Smooth muscle cell of bladder (primary cell): ENCODE measurements at places on chromosomes 3 and 15. TPM values are rescaled to one million over a fixed set of nuclear protein-coding genes. Genes with fewer than 3 reads are reported as not detected.

The SHC4 gene
- 1.8 and 3.8 TPM in 2 replicates for total RNA-seq

The SLC51A gene
- total RNA-seq = not detected in 2 replicates

The MFGE8 gene
- total RNA-seq = 122 and 242 TPM in 2 replicates

The FOXB1 gene
- total RNA-seq = not detected in 2 replicates

The NOX5 gene
- total RNA-seq = under 0.01 and 0.09 TPM in 2 replicates

The CHST14 gene
- total RNA-seq = 5.7 and 7.9 TPM in 2 replicates

The HYAL1 gene
- total RNA-seq = 1.6 and 2.5 TPM in 2 replicates

The GAP43 gene
- total RNA-seq = 0.14 and 0.28 TPM in 2 replicates

The GHSR gene
- total RNA-seq = not detected in 2 replicates

The GOLGA6D gene
- not detected in 2 replicates for total RNA-seq

The SUSD5 gene
- 1.1 and 3.6 TPM in 2 replicates for total RNA-seq

The B2M gene
- 1,270 and 1,721 TPM in 2 replicates for total RNA-seq

The FAM107A gene
- total RNA-seq = under 0.01 TPM in 1 of 2 replicates, not detected in the other

The CRELD1 gene
- 20.1 and 58.8 TPM in 2 replicates for total RNA-seq

The TEX55 gene
- total RNA-seq = not detected in 2 replicates

The ONECUT1 gene
- total RNA-seq = 0.09 and 0.14 TPM in 2 replicates
